ENCODE measurements at places on chromosomes 1 and 21.

GRCh38 chr1:58577654-58578030, 590 bp upstream of the TACSTD2 start:
- no peak for DNase-seq

DNA sequence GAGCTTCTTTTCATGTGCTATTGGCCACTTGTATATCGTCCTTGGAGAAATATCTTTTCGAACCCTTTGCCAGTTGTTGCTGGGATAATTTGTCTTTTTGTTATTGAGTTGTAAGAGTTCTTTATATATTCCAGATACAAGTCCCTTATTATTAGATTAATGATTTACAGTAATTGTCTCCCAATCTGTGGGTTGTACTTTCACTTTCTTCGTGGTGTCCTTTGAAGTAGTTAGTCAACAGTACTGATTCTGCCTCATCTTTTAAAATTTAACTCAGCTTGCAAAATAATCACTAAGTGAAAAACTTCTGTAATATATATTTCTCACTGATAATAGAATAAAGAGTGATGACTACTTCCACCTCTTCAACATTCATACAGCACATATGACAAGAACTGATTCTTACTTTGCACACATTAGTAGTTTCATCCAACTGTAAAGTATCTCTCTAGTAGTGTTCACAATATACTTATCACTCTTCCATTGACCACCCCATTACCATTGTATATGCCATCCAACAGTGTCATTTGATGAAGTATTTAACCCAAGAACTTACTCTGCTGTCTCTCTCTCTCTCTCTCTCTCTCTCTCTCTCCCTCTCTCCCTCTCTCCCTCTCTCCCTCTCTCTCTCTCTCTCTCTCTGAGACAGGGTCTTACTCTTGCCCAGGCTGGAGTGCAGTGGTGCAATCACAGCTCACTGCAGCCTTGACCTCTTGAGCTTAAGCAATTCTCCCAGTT, 104.2 kb upstream of the DMRTA2 start:
- no peak for DNase-seq

DNA sequence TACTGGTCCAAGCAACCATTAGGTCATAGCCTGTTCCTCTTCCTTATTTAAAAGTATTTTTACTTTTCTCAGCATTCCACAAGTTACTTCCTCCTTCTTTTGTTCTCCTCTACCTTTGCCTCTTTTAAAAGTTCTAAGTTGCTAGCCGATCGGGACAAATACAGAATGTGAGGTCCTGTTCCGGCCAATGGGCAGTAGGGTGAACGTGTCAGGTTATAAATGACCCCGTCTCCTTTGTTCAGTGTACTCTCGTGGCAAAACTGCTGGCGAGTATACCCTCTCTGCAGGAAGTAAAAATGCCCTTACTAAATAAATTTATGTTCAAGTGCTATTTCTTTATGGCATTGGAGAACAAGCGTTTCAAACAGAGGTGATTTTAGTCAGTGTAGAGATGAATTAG, 2.5 kb downstream of the ADCY10 start:
- no peak for DNase-seq

- no peak for DNase-seq
Measured at GRCh38 chr21:38440746-38441145, 57.5 kb downstream of the ERG start.

DNA sequence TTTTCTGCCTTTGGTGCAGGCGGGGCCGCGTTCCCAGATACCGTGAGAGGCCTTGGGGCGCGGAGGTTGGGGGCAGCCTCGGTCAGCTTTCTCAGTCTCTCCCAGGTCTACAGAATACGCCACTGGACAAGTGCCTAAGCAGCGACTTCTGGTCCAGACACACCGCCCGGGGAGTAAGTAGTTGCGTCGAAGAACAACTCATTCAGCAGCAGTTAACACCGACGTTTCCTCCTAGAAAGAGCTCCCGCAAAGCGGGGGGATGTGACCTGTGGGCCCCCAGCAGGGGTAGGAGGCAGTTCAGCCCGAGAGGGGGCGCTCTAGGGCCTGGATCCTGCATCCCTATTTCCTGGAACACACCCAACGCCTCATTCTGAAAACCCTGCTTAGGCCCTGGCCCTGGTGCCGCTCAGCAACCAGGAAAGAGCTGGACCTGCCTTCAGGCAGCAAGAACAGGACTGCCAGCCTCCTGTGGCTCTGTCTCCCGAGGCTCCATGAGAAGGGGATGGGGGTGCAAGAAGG, 6.5 kb upstream of the BARHL2 start:
- DNase-seq: no peak

GRCh38 chr1:91572044-91572443, 71.4 kb downstream of the CDC7 start:
- no peak for DNase-seq

DNA sequence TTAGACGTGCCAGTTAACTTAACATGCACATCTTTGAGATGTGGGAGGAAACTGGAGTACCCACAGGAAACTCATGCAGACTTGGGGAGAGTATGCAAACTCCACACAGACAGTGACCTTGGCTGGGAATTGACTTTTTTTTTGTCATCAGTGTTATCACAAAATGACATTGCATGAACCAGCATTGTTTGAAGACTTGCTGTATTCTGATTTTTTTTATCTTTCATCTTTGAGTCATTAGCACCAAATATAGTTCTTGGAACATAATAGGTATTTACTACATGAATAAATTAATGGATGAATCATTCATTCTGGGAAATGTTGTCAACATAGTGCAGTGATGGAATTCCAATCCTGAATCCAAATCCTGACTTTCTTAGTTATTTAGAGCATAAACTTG, 77.0 kb downstream of the ATF6 start:
- DNase-seq: no peak

- no peak for DNase-seq
Measured at GRCh38 chr1:94725566-94725965, 94.6 kb upstream of the SLC44A3 start.

GRCh38 chr1:57307392-57308170, 116.3 kb downstream of the DAB1 start:
- DNase-seq: peak; percentile 34

GRCh38 chr1:14944471-14944985, 209.0 kb upstream of the TMEM51 start:
- DNase-seq: no peak

DNA sequence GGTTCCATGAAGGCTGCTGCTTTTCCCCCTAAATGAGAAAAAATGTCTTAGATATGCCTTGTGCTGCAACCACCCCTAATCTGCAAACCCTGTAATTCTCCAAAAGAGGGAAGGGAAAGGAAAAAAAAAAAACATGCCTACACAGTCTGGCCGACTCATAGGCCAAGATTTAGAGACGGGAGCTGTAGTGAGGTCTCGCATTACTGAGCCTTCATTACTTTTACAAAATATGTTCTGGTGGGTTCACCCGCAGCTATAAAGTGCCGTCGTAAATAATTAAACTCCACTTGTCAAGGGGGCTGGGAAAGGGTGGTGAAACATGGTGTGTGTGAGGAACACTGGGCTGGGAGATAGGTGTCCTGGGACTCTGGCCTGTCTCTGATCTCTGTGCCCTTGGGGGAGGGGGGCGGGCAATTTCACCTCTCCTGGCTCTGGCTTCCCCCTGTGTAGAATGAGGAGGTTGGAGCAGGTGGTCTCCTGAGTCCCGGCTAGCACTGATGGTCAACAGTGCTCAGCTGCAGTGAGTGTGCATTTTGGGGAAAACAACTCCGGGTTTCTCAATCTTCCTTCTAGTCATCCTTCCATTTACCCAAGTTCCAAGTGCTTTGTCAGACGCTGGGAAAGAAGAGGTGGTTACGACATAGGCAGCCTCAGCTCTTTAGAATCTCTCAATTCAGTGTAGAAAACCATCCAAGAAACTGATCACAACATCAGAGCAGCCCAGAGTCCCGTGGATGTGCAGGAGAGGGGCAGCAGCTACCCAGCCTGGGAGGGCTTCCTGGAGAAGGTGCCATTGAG, 82.3 kb downstream of the ACTL8 start:
- DNase-seq: no peak

- DNase-seq: no peak
Measured at GRCh38 chr1:201191653-201192260, 1.1 kb downstream of the IGFN1 start.

- no peak for DNase-seq
Measured at GRCh38 chr1:166080967-166081870, 85.6 kb downstream of the FAM78B start.

- no peak for DNase-seq
Measured at GRCh38 chr1:8259498-8260290, 58.2 kb upstream of the SLC45A1 start.

GRCh38 chr1:44059664-44060355, 28.5 kb upstream of the SLC6A9 start:
- no peak for DNase-seq

DNA sequence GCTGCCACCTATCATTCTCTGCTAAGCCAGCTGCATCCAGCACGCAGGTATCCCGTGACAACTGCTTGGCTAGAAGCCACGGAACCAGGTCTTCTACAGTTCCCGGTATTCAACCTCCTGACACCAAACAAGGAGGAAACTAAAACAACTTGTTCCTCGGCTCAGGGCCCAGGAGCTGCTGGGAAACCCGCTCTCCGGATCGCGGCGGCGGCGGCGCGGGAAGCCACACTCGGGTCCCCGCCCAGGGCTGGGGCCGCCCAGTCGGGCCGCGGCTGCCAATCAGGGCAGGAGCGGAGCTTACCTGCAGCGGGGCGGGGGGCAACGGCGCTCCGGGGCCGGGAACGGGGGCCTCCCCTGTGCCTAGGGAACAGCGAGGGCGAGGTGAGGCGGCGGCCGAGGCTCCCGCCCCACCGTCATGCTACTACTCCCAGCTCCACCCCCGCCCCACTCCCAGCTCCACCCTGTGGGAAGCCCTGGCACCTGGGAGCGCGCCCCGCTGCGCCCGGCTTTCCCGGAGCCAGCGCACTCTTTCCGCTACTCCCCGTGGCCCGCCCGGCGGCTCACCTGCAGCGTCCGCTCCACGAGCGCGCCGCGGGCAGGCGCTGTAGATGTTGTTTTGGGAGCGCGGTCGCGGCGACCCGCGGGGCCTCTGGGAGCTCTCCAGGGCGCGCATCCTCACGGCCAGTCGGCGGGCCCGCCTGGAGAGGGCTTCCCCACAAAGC, 12.1 kb downstream of the IL24 start:
- DNase-seq: no peak

- DNase-seq: no peak
Measured at GRCh38 chr1:201475915-201476669, 7.1 kb upstream of the PHLDA3 start.

- DNase-seq: no peak
Measured at GRCh38 chr21:21029164-21029563, 31.0 kb downstream of the NCAM2 start.

DNA sequence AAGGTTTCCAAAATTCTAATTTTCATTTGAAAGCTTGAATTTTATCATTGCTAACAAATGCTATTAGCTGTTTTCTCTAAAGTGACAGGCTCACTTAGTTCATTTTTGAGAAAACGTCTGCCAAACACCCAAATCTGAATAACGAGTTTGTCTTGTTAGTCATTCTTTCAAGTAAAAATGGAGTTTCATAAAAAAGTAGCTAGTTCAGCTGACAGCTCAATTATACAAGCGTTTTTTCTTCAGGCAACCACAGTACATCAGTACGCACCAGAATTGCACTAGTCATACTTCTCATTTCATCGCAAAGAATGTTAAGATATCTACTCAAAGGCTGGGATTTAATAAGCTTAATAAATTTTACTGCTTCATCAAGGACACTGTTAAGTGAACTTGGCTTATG, 72.3 kb upstream of the SLFNL1 start:
- no peak for DNase-seq

DNA sequence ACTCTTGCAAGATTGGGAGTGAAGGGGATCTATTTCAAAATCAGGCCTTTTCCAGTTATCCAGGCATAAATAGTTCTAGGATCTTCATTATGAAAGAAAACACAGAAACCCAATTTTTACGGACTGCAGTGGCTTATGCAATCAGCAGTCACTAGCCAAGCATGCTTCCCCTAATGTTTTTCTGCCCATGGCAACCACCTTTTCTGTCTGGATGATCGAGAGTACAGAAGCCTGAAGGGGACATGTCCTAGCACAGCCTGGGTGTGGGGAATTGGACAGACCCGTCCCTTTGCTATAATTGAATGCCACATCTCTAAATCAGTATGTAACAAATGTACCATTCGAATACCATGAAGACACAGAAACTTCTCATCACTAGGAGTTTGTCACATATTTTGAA, 29.8 kb upstream of the NCAM2 start:
- no peak for DNase-seq

DNA sequence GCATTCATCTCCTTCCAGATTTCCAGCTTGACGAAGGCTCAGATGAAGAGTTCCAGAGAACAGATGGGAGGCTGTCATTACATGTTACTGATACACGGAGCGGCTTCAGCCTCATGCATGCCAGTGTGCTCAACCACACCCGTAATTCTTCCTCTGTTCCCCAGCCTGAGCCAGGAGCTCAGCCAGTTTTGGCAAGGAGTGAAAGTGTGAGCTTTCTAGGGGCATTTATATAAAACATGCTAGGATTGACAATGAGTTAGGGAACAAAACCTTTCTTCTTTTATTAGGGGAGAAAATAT, 290.4 kb upstream of the PLXNA2 start:
- no peak for DNase-seq

DNA sequence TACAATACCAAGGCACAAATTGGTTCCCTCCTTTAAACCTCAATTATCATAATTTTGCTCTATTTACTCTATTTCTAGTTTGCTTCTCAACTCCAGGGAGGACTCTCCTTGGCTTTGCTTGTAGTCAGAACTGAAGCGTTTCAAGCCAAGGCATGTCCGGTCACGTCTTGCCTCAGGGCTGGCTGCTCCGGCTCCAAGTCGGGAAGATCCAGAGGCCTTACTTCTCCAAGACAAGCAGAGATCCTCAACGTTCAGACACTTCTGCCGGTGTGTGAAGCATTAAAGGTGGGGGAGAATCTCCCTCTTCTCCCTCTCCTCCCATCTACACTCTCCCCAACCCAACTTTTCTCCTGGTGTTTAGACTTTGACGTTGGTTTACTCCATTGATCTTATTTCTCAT, 7.2 kb upstream of the HHAT start:
- no peak for DNase-seq

GRCh38 chr1:53559391-53559815, 100.2 kb downstream of the DMRTB1 start:
- DNase-seq: no peak

- DNase-seq: no peak
Measured at GRCh38 chr1:35243691-35244090, 24.8 kb upstream of the ZMYM4 start.

DNA sequence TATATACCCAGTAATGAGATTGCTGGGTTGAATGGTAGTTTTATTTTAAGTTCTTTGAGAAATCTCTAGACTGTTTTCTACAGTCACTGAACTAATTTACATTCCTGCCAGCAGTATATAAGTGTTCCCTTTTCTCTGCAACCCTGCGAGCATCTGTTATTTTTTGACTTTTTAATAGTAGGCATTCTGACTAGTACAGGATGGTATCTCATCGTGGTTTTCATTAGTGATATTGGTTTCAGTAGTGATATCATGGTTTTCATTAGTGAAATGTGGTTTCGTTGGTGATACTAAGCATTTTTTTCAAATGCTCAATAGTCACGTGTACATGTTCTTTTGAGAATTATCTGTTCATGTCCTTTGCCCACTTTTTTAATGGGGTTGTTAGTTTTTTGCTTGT, 316.8 kb downstream of the PTBP2 start:
- DNase-seq: no peak

Data from stimulated activated CD4-positive, alpha-beta T cell treated with anti-CD3 and anti-CD28 coated beads, Interleukin-1b, Interleukin-23, amount 100 ng/mL, for 1 hour (primary cell).